ENCODE measurements at places on chromosomes 5 and 9.

GRCh38 chr5:2570586-2570985 lies 180.9 kb downstream of the IRX2 start:
- no peak for DNase-seq

- DNase-seq, result no peak
Observed at GRCh38 chr5:107378218-107378899, 292.4 kb downstream of the EFNA5 start.

- no peak for DNase-seq
Observed at GRCh38 chr9:109192732-109193361, 25.8 kb upstream of the FRRS1L start.

DNA sequence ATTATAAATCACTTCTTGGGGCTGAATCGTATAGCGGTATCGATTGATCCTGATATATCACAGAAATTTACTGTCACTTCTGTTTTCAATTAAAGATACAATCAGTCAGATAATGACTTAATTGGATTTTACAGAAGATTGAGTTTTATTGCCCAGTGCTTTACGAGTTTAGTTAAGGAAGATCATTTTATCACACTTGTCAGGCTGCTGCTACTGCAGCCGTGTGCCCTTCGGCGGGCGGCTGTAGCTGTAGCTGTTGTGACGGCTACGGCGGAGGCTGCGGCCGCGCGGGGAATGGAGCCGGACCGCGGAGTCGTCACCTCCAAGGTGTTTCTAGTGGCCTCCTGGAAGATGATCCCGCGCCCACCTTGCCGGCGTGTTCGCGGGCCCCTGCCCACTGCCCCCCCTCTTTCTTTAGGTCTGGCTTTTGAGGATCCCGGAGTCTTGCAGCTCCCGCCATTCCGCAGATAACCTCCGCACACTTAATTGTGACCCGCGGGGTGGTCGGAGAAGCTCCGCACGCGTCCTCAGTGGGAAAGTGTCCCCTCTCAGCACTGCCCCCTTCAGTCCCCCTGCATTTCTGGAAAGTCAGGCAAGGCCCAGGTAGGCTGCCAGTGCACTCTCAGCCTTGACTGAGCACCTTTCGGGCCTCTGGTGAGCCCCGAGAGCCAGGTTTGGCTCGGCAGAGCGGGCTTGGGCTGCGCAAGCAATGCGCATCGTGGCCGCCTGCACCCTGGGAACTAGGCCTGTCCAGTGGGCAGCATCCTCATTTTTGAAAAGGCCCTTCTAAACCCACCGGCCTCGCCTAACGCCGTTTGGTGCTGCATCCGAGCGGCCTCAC lies 6.9 kb upstream of the DMRT3 start:
- DNase-seq, result no peak

- no peak for DNase-seq
Observed at GRCh38 chr5:107574287-107574686, 96.5 kb downstream of the EFNA5 start.

DNA sequence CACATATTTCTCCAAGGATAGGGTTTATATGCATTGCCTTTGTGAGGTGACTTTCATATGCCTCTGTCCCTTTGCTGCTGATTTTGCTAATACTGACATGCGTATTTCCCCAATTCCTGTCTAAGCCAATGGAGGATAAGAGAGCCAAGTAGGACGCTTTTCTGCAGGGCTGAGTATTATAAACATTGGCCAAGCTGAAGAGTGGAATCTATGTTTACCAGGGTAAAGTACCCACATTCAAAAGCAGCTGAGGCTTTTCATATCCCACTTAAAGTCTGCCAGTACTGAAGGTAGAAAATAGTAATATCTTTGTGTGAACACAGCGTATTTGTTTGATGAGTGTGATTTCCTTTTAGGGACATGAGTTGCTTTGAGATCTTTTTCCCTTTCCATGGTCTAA lies 128.8 kb upstream of the GPR151 start:
- no peak for DNase-seq

GRCh38 chr5:40378396-40379177 lies 301.1 kb upstream of the PTGER4 start:
- DNase-seq, result no peak

DNA sequence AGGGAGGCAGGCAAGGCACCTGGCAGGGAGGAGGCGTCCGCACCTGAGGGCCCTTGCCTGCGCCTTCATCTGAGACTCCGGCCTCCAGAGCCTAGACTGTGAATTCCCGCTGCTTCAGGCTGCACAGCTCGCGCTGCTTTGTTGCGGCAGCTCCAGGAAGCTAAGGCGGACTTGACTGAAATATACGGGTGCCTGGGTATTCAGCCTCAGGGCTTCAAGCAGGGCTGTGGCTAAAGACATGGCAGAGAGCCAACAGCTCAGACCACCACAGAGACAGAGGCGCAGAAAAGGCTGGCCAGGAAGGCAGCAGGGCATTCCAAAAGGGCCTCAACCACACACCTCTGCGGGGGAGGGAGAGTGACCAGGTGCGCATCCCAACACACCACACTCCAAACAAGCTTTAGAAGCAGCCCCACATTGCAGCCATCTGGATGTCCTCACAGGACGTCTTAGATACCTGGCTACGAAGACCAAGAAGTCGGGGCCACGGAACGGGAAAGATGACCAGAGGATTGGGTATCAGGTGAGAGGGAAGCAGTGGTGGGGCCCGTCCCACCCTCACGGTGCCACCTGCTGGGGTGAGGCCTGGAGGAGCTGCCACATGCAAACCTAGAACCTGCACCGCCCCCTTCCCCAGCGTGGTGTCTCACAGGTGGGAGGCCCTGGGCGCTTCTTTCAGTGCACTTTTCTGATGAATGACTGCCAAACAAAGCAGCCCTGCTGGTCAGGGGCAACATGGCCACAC lies 1.7 kb upstream of the DPH7 start:
- no peak for DNase-seq
